Sigmoid colon (tissue), 7 donors: ENCODE measurements at places on chromosomes 12 and 14.

GRCh38 chr12:105930557-105931503, 207.9 kb downstream of the NUAK1 start:
- no peaks in the 10 kb centered on the region for H3K27me3 ChIP-seq
- no peak for DNase-seq
- no peak overlapping the region for H3K4me3 ChIP-seq
- H3K27ac ChIP-seq, result no peak overlapping the region
- no peaks in the 10 kb centered on the region for H3K36me3 ChIP-seq

- no peaks in the 10 kb centered on the region for H3K27me3 ChIP-seq
- DNase-seq, result no peak
- H3K4me1 ChIP-seq, result no peaks in the 10 kb centered on the region
Observed at GRCh38 chr14:95522116-95522515, 5.7 kb upstream of the SYNE3 start.

DNA sequence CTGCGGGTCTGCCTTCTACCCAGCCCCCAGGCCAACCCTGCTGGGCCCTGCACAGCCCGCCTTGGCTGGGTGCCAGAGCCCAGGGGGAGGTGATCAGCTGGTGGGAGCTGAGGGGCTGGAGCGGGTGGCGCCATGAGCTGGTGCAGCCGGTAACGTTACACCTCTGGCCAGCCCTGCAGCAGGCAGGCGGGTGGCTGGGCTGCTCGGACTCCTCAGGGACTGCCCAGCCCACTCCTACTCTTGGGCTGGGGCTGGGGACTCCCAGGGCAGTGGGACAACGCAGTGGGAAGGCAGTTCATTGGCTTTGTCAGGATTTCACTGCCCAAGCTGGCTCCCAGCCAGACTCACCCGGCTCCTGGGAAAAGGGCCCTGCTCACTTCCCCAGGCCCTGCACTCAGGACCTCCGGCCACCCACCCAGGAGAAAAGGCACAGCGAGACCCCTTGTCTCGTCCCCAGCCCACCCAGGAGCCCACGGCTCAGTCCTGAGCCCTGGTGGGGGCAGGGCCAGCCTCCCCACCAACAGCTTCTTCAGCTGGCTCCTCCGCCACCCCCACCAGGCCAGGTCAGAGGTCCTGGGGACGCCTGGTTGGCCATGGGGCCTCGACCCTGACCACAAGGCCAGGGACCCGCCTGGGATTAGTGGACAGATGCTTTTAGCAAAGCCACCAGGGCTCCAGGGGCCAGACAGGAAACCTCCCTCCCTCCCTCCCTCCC, 1.0 kb downstream of the PGF start:
- no peaks in the 10 kb centered on the region for H3K36me3 ChIP-seq
- H3K4me1 ChIP-seq, result peaks cover 22% of the 10 kb centered on the region
- DNase-seq, result no peak
- H3K27me3 ChIP-seq, result peaks cover 4% of the 10 kb centered on the region
- no peak overlapping the region for H3K27ac ChIP-seq

GRCh38 chr12:124213666-124214347, 81.1 kb upstream of the RFLNA start:
- DNase-seq, result no peak
- no peaks in the 10 kb centered on the region for H3K4me1 ChIP-seq
- H3K4me3 ChIP-seq, result no peak overlapping the region

- no peaks in the 10 kb centered on the region for H3K36me3 ChIP-seq
- H3K4me1 ChIP-seq, result peaks cover 54% of the 10 kb centered on the region
- no peak overlapping the region for H3K4me3 ChIP-seq
- no peak for DNase-seq
Observed at GRCh38 chr12:122976648-122976975, 1.6 kb downstream of the OGFOD2 start.

DNA sequence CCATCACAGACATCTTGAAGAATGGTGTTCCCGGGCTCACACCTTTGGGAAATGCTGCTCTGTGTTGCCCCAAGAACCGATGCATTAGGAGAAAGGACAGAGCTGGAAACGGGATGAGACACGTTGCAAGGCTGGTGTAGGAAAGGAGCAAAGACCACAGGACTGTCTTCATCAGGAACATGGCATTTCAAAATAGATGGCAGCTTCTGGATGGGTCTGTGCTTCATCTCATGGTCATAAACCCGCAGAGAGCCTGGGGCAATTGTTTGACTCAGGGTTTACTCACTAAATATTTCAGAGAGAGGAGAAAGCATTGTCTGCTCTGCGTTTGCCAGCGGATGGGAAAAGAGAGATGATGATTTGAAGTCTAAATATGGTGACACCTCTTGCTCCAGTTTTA, 76.3 kb downstream of the CACNA1C start:
- H3K27ac ChIP-seq, result peak overlapping the region; percentile 82
- peak; percentile 87 for DNase-seq
- no peak overlapping the region for H3K4me3 ChIP-seq
- no peaks in the 10 kb centered on the region for H3K36me3 ChIP-seq
- peaks cover 46% of the 10 kb centered on the region for H3K4me1 ChIP-seq
- H3K27me3 ChIP-seq, result no peaks in the 10 kb centered on the region

DNA sequence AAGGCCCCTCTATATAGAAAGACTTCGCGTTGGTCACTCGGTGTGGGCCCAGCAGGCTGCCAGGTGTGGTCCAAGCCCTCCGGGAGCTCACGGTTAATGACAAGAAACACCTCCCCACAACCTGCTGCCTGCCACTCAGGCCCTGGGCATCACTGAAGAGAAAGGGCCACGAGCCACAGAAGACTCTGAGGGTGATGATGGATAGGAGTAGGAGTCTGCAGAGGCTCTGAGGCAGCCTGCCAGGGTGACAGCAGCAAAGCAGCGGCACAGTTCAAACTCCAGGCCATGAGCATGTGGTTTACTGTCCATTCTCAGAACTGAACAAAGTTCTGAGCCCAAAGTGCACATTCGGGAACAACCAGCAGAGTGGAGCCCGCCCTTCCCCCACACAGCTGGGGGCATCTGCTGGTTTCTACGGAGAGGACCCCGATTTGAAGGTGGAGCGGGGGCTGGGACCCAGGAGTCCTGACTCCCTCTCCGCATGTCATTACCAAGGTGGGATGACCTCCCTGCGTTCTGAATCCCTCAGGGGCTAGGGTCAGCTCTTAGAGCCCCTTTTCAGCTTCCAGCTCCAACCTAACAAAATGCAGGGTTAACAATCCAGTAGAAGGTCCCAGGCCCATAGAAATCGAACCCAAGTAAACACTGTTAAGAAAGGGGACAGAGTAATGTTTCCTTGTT, 65.8 kb downstream of the VWF start:
- H3K4me1 ChIP-seq, result peaks cover 10% of the 10 kb centered on the region
- H3K27ac ChIP-seq, result no peak overlapping the region
- no peak for DNase-seq
- H3K27me3 ChIP-seq, result peaks cover 20% of the 10 kb centered on the region
- H3K4me3 ChIP-seq, result no peak overlapping the region

DNA sequence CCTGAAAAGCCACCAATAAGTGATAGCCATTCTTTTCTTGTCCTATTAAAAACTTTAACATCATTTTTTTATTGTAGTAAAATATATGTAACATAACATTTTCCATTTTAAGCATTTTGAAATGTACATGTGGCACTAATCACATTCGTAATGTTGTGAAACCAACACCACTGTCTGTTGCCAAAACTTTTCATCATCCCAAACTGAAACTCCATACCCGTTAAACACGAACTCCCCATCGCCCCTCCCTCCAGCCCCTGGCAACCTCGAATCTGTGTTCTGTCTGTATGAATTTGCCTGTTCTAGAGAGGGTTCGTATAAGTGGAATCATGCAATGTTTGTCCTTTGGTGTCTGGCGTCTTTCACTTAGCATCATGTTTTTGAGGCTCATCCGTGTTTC, 75.9 kb downstream of the CCDC92 start:
- no peak overlapping the region for H3K4me3 ChIP-seq
- no peaks in the 10 kb centered on the region for H3K36me3 ChIP-seq
- H3K4me1 ChIP-seq, result no peaks in the 10 kb centered on the region
- H3K27ac ChIP-seq, result no peak overlapping the region

DNA sequence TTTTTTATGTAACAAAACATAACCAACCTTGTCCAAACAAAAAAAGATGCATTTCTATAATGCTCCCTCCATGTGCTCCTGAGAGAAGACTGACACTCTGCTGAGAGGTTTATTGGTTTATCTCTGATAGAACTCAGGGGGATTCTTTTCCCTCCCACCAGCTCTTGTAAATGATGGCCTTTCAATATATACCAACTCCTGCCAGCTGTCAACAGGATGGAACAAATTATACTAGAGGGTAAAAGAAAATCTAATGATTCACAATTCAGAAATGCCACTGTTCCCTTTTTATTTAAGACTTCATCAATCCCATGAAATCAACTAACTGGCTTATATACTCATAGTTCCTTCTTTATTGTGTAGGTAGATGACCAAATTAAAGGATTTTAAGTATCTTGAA, 25.4 kb downstream of the PSMC1 start:
- no peak for DNase-seq
- H3K27ac ChIP-seq, result no peak overlapping the region
- H3K36me3 ChIP-seq, result peaks cover 45% of the 10 kb centered on the region
- no peaks in the 10 kb centered on the region for H3K27me3 ChIP-seq
- H3K4me1 ChIP-seq, result no peaks in the 10 kb centered on the region

DNA sequence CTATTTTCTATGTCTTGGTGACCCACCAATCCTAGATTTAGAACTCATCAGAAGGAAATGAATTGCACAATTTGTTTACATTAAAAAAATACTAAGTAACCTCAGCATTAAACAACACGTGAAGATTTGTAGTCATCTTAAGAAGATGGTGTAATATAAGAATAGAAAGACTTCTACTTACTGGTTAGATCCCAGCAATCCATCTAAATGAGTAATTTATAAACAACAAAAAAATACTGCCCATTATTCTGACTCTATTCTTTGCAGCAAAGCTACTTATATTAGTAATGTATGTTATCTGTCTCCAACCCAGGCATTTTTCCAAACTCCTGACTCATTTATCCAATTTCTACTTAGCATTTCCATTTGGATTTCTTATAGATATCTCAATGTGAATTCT, 67.8 kb downstream of the CD163L1 start:
- no peaks in the 10 kb centered on the region for H3K27me3 ChIP-seq
- no peak for DNase-seq
- H3K27ac ChIP-seq, result no peak overlapping the region

DNA sequence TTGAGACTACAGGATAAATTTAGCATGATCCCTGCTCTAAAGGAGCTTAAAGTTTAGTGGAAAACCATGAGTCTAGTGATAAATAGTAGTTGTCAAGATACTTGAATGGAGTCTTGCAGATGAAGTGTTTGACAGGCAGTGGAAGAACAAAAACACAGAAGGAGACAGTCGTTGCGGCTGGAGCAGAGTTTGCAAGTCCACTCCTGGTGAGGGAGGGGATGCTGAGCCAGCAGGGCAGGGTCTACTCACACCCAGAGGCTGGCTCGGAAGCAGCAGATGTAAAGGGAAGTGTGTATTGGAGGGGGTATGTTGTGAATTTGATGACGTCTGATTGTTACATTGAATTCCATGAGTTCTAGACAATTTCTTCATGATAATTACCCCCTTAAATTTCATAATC, 61.3 kb downstream of the TRAF3 start:
- no peak overlapping the region for H3K27ac ChIP-seq
- DNase-seq, result no peak
- no peaks in the 10 kb centered on the region for H3K27me3 ChIP-seq
- no peaks in the 10 kb centered on the region for H3K4me1 ChIP-seq
- H3K4me3 ChIP-seq, result no peak overlapping the region

DNA sequence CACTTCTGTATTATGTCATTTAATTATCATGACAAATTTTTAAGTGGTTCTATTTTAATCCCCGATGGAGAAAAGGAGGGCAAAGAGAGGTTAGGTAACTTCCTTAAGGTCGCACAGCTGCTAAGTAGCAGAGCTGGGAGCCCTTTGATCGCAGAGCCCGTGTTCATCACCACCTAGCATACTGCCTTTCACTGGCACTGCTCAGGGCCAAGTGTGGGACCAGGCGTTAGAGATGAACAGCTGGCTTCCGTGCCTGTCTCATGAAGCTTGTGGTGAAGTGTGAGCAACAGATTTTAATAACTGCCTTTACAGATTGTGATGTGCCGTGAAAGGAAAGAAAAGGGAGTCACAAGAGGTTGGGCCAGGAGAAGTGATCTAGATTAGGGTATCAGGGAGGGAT, 273.6 kb downstream of the AKAP6 start:
- peaks cover 12% of the 10 kb centered on the region for H3K4me1 ChIP-seq
- H3K27ac ChIP-seq, result no peak overlapping the region
- no peak overlapping the region for H3K4me3 ChIP-seq
- no peak for DNase-seq

GRCh38 chr12:99910342-99910741, 74.4 kb downstream of the ANKS1B start:
- no peak overlapping the region for H3K4me3 ChIP-seq
- no peaks in the 10 kb centered on the region for H3K27me3 ChIP-seq
- DNase-seq, result no peak
- H3K4me1 ChIP-seq, result peaks cover 43% of the 10 kb centered on the region
- peak overlapping the region; percentile 84 for H3K27ac ChIP-seq
- H3K36me3 ChIP-seq, result no peaks in the 10 kb centered on the region

- no peak for DNase-seq
- H3K27ac ChIP-seq, result no peak overlapping the region
- H3K4me3 ChIP-seq, result no peak overlapping the region
- no peaks in the 10 kb centered on the region for H3K4me1 ChIP-seq
Observed at GRCh38 chr14:94038510-94038909, 12.4 kb downstream of the OTUB2 start.

- H3K36me3 ChIP-seq, result no peaks in the 10 kb centered on the region
- H3K27me3 ChIP-seq, result no peaks in the 10 kb centered on the region
- H3K4me3 ChIP-seq, result no peak overlapping the region
- H3K27ac ChIP-seq, result peak overlapping the region; percentile 73
- H3K4me1 ChIP-seq, result peaks cover 61% of the 10 kb centered on the region
Observed at GRCh38 chr14:68016255-68016914, 196.8 kb downstream of the RAD51B start.

DNA sequence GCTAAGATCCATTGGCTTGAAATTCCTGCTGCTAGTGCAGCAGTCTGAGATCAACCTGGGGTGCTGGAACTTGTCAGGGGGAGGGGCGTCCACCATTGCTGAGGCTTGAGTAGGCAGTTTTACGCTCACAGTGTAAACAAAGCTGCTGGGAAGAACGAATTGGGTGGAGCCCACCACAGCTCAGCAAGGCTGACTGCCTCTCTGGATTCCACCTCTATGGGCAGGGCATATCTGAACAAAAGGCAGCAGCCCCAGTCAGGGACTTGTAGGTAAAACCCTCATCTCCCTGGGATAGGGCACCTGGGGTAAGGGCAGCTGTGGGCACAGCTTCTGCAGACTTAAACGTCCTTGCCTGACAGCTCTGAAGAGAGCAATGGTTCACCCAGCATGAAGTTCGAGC, 191.7 kb downstream of the ALG10B start:
- no peak overlapping the region for H3K27ac ChIP-seq
- H3K4me3 ChIP-seq, result no peak overlapping the region
- no peaks in the 10 kb centered on the region for H3K27me3 ChIP-seq

GRCh38 chr12:84077679-84078078, 834.9 kb downstream of the SLC6A15 start:
- no peak overlapping the region for H3K4me3 ChIP-seq
- H3K4me1 ChIP-seq, result no peaks in the 10 kb centered on the region
- no peak overlapping the region for H3K27ac ChIP-seq

DNA sequence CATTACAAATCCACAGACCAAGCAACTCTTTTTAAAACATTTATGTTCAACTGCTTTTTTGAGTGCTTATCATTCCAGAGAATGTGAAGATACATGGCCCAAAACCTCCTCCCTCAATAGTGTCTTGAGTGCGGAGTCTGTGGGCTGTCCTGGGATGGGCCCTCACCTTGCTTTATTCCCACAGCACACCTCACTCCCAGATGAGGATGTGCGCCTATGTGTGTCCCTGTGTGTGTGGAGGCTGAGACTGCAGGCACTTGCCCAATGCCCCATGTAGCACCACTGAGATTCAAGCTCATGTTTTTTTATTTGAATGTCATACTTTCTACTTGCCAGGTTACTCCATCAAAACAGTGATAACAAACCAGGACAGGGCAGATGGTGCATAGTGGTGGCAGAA, 291.7 kb downstream of the CACNA1C start:
- H3K27me3 ChIP-seq, result no peaks in the 10 kb centered on the region
- H3K27ac ChIP-seq, result peak overlapping the region; percentile 94
- peaks cover 99% of the 10 kb centered on the region for H3K4me1 ChIP-seq
